ENCODE measurements at places on chromosomes 2 and 18.

DNA sequence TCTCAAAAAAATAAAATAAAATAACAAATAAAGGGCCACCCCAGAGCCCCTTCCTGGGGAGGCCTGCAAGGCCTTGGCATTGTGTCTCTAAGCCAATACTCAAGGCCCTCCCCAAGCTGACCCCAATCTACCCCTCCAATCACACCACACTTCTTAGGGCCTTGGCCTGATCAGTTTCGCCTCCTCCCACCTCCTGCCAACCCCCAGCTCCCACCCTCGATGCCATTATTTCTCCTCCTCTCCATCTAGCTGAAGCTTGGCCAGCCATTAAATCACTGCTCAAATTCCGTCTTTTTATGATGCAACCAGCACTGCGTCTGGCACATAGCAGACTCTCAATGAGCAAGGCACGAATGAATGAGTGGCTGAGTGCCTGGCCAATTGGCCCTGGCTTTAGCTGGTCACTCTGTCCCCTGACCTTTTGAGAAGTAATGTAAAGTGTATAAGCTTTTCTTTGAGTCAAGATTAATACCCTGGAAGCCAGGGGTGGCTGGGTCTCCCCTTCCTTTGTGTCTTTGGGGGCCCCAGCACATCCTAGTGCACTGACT is 55.9 kb downstream of the SMAD7 start:
- no peak for DNase-seq

- DNase-seq = no peak
Measured at GRCh38 chr2:36952748-36953197, 13.6 kb downstream of the STRN start.

- no peak for DNase-seq
Measured at GRCh38 chr2:26011990-26012856, 21.7 kb upstream of the RAB10 start.

- DNase-seq = peak; percentile 47
Measured at GRCh38 chr2:61705625-61706024, 148.2 kb downstream of the FAM161A start.

DNA sequence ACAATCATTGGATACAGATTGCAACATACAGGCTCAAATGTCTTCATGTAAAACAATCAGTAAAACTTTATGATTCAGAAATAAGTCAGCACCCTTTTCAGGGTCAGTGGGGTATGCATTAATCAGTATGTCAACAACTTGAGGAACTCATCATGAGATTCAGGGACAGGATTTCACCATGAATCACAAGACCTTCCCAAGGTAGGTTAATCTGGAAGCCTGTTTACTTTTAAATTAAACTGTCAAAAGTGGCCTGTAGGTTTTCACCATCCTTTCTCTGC is 104.8 kb downstream of the SP100 start:
- DNase-seq = no peak

DNA sequence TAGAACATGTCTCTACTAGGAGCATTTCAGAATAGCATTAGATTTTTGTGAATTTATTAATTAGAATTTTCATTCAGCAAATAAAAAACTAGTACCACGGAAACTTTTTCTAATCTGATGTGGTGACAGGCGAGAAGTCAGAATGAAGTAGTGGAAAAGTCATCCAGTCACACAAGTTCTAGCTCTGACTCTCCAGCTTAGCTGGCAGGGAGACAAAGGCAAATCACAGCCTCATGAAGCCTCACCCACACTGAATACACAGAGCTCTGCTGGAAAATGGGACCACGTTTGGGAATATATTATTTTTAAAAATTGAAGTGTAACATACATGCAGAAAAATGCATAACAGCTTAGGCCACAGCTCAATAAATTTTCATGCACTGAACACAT is 86.1 kb downstream of the L3MBTL4 start:
- DNase-seq = no peak

GRCh38 chr2:42567364-42567763 is 1.1 kb upstream of the MTA3 start:
- DNase-seq = no peak

DNA sequence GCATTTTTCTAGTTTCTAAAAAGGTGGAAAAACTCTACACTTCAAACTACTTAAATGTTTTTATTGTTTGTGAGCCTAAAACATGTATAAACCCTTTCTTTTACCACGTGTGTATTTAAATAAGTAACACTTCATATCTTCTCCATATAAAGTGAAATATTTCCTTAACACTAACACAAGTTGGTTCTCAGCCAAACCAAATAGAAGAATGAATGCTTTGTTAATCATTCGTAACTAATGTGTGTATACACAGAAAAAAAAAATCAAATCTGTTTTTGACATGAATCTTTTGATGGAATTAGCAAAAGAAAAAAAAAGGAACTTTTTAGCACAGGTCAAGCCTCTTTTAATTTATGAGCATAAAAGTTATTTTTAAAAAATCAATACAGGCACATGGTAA is 89.3 kb downstream of the EHBP1 start:
- DNase-seq = no peak

GRCh38 chr18:66792466-66792865 is 188.6 kb upstream of the CDH19 start:
- DNase-seq = no peak

- DNase-seq = peak; percentile 6
Measured at GRCh38 chr2:84077496-84077895, 381.6 kb downstream of the SUCLG1 start.

DNA sequence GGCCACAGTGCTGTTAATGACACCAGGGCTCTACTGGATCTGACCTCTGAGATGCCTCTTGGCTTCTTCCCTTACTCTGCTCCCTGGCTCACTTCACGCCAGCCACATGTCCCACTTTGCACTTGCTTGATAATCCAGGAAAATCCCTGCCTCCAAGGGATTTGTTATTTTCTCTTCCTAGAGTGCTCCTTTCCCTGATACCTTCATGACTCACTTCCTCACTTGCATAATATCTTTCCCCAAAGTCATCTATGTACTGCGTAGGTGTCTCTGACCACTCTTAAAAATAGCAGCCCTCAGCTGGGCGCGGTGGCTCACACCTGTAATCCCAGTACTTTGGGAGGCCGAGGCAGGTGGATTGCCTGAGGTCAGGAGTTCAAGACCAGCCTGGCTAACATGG is 572.3 kb downstream of the PLCL1 start:
- no peak for DNase-seq

DNA sequence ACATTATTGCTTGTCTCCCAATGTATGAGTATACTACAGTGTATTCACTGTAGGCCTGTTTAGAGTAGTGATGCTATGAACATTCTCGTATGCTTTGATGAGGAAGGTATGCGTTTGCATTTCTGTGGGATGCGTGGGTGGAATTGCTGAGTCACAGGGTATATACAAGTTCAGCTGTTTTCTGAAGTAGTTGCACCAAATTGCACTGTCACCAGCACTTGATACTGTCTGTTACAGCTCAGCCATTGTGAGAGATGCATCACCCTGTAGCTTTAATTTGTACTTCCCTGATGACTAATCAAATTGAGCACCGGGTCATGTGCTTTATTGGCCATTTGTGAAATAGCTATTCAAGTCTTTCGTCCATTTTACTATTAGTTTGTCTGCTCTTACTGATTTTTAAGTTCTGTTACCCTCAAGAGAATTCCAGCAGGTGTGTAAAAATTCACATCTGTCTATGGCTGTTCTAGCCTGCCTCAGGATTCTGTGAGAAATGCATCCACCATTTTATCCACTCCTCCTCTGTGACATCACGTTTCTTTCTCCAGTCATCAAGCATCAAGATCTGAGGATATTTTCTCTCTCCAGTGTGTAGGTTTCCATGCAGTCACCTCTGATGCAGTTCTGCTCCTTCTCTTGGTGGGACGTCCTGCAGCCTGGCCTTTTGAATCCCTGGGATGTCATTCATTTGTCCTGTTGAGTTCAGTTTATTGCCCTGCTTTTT is 72.5 kb downstream of the DGKD start:
- no peak for DNase-seq

DNA sequence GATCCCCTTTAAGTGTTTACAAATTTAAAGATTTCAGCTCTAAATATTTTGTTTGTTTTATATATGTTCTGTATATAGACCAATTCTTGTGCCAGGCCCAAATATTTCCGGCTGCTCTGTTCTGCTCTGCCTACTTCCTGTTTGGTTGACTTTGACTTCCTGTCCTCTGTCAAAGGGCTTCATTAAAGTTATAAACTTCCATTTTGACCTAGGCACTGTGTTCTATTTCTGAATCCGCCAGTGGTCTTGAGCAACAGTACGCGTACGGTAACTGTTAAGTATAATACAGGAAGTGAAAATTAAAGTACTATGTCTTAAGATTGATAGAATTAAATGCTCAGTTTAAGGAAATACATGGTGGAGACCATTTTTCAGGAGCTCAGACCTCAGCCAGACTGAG is 13.5 kb upstream of the REL start:
- no peak for DNase-seq

DNA sequence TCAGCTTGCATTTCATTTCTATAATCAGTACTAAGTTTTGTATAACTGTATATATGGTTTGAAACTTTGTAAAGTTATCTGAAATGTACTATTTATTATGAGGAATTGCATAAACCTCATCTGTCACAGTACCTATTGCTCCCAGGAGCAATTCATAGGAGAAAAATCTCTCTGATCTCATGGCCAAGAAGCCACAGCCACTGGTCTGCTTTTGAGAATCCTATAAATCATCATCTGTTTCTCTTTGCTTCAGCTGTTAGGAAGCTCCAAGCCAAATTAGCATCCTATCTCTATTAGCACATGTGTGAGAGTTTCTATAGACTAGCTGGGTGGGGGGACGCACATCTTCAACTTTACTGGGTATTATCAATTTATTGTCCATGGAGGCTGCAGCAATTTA is 210.3 kb downstream of the CYP26B1 start:
- DNase-seq = no peak

DNA sequence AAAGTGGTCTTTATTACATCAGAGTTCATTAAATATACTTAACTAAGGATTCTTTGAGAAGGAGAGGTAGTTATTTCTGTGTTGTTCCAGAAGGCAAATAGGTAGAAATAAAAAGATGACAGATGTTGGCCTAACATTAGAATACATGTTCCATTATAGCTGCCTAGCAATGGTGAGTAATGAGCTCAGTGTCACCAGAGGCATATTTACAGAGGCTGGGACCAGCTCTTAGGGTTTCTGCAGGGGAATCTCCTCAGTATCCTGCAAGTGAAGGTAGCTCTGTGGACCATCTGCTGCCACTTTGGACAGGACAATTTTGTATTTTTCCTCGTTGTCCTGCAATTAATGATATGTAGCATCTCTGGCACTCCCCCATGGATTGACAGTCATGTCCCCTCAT is 416.0 kb downstream of the THSD7B start:
- DNase-seq = no peak

DNA sequence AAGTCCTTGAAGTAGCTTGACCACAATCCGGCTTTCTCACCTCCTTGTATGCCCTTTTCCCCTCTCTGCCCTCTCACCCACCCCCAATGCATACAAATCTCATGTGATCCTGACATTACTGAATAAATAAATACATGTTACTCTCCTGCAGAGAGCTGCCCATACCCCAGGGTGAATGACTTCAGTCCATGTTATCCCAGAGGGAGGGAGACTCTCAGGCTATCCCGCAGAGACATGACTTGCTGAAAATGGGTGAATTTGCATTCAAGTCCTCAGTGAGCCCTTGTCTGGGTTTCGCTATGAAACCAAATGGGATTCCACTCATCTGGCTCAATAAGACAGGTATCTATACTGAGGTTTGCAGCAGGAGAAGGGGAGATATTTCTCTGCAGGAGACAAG is 168.5 kb downstream of the FHOD3 start:
- no peak for DNase-seq

- DNase-seq = no peak
Measured at GRCh38 chr2:74815941-74816340, 18.0 kb upstream of the HK2 start.

DNA sequence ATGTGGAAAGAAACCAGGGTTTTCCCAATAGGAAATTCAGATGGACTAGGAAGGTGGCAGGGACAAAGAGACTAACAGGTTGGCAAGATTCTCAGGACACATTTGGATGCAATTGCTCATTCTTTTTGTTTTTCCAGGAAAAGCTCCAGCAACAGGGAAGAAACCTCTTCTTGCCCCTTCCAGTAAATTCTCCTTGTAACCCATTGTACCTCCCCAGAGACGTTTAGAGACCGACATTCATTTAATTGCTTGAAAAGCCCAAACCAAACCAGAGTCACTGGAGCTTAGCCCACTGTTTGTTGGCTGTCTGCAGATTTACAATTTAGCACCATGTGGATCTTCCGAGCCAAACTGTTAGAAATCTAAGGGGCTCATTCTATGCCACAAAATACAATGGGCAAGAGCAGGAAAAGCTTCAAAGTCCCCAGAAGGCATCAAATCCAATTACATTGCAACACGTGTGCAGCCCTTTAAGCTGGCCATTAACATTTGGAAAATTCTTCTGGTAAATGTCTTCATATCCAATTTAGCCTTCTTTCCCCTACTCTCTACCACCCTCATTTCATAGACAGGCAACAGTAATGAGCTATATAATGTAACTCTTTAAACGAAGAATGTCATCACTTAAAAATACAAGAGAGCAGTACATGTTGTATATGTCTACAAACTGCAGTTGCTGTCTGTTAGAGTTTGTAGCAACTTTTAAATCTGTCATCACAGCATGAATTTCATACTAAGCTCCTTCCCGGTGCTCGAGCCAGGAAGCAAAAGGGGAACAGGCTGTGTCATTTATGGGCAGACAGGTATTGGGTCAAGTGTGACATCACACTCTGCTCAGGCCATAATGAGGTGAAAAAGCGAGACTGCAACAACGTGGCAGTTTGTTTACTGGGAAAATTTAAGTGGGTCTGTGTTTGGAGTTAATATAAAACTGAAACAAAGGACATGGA is 235.6 kb upstream of the HNRNPA3 start:
- no peak for DNase-seq

DNA sequence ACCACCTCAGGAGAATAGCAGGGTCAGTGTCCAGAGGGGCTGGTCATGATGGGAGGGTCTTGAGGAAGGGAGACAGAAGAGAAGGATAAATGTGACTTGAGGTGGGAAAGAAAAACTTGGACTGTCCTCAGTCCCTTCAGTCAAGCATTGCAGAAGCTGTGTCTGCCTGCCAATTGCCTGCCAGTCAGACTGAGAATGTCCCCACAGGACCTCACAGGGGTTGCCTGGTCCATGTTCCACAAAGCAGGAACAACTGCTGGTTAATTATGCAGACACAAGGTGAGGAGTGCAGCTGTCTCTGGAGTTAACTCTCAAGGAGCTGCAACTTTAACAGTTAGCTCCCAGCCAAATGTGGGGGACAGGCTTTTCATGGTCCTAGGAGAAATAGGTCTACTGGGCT is 75.7 kb downstream of the TRIM43 start:
- DNase-seq = no peak

GRCh38 chr2:29731948-29732347 is 189.4 kb downstream of the ALK start:
- DNase-seq = no peak

DNA sequence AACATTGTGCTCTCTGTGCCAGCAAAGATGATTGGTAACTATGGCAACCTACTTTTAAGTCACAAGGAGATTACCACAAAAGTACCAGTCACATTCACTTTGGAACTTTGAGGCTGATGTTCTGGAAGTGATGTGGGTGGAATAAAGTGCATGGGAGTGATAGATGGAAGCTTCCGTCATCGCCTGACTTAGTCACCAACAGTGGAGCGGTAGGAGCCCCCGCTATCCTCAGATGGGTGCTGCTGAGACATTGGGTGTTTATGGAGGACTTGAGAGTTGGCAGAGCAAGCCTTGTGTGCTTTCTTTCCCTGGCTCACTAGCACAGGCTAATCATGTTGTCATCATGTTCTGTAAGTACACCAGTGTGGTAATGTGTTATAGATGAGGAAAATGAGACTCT is 4.6 kb downstream of the PPP1R7 start:
- DNase-seq = no peak
